ENCODE measurements at places on chromosomes 7 and 10.

DNA sequence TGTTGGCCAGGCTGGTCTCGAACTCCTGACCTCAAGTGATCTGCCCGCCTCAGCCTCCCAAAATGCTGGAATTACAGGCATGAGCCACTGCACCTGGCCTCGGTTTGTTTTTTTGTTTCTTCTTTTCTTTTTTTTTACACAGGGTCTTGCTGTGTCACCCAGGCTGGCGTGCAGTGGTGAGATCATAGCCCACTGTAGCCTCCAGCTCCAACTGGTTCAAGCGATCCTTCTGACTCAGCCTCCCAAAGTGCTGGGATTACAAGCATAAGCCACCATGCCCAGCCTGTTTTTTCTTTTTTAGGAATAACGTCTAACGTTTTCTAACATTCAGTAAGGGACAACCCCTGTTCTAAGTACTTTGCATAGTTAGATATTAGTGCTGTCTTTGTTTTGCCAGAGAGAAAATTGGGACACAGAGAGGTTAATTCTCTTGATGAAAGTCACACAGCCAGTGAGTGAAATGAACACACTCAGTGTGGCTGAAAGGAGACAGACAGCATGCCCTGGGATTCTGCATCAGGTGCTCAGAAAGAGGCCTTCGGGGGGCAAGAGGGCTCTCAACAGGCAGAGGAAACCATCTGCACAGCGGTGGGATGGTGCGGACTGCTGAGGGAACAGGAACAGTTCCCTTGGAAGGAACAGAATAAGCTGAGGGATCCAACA is 4.3 kb downstream of the LIMK1 start:
- no peak for DNase-seq

DNA sequence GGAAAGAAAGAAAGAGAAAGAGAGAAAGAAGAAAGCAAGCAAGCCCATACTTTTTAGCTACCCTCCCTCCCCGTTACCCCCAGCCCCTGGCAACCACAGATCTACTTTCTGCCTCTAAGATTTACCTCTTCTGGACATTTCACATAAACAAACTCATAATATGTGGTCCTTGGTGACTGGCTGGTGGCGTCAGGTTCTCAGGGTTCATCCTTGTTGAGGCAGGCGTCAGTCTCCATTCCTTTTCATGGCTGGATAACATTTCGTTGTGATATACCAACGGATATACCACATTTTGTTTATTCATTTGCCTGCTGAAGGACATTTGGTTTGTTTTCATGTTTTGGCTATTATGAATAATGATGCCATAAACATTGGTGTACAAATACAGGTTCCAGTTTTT is 30.5 kb downstream of the CDH23 start:
- DNase-seq = no peak

DNA sequence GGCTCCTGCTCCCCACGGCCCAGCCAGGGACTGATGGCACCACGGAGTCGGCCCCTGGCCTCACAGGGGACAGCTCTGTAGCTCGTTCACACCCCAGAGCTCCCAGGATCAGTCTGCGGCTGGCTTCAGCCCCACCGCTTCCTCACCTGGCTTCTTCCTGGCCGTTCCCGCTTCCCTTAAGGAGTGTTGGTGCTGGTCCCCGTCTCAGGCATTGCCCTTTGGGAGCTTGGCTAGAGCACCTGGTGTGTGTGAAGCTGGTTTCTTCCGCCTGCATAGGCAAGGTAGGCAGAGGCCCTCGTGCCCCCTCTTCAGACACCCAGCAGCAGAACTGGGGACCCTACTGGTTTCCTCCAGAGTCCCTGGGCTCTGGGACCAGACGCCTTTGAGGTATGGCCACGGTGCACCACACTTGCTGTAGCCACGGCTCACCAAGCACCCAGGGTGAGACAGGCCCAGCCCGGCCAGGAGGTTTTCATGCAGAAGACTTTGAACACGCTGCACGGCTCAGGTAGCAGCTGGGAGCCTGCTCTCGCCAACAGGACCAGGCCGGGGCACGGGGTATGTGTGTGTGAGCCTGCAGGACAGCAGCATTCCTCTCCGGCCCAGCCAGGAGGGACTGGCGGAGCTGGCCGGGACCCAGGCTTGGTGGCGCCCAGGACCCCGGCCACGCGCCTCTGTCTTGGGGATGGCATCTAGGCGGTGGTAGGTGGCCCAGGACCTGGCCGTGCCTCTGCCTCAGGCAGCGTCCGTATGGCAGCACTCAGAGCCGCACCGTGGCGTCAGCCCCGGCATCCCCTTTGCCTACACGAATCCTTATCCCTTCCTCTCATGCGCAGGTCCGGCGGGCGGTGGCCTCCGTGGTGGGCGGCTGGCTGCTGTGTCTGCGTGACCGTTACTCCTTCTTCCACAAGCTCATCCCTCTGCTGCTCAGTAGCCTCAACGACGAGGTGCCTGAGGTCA is 13.2 kb upstream of the PRKAR1B start:
- DNase-seq = no peak

DNA sequence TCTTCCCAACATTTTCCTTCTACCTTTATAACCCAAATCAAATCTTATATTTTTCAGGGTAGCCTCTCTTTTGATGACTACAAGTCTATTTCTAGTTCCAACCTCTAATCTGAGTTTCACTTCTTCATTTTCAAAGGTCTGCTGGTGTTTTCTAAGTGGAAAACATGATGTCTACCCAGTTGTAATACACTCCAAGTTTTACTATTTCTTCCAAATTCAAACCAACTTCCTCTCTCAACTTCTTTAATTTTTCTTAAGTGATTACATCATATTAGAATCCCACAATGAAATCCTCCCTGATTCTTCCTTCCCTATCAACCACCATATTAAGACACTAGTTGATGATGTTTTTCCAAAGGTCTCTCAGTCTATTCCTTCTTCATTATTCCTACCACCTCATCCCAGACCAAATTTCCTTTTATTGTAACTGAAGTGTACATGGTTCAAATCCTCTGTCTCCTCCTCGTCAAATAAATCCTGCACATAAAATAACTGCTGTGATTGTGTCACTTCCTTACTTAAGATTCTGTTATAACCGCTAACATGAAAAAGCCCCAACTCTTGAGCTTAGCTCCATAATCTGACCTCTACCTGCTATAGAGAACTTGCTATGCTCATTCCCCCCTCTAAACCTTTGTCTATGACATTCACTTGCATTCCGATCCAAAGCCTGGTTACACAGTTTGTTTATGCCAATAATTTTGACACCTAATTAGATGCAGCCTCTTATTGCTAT is 12.7 kb downstream of the TAS2R38 start:
- no peak for DNase-seq

DNA sequence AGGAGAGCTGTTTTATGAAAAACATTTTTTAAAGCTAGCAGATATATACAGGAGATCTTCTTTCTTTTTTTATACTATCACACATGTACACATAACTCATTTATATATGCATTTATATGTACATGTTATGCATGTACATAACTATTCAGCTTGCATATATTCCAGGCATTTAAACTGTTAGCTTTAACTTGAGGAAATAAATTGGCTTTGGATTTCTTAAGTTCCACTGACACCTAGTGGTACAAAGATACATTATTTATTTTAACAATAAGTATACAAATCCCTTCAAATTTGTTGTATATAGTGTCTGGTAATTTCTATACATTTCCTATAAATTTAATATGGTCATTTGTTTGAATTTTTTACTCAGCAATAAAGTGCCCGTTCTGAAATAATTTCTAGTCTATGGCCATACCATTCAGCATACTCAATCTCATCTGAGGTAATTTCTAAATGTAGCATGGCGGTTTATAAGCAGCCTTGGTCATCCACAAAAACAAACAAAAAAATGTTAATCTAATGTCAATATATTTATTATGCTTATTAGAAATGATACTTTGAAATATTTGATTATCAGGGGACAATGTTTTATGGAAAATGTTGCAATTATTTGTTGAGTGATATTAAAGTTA is 11.6 kb downstream of the ZDHHC6 start:
- peak; percentile 68 for DNase-seq

GRCh38 chr7:156257904-156258303 is 382.7 kb upstream of the RNF32 start:
- DNase-seq = no peak

GRCh38 chr7:30213637-30214036 is 70.8 kb upstream of the ZNRF2 start:
- DNase-seq = no peak

DNA sequence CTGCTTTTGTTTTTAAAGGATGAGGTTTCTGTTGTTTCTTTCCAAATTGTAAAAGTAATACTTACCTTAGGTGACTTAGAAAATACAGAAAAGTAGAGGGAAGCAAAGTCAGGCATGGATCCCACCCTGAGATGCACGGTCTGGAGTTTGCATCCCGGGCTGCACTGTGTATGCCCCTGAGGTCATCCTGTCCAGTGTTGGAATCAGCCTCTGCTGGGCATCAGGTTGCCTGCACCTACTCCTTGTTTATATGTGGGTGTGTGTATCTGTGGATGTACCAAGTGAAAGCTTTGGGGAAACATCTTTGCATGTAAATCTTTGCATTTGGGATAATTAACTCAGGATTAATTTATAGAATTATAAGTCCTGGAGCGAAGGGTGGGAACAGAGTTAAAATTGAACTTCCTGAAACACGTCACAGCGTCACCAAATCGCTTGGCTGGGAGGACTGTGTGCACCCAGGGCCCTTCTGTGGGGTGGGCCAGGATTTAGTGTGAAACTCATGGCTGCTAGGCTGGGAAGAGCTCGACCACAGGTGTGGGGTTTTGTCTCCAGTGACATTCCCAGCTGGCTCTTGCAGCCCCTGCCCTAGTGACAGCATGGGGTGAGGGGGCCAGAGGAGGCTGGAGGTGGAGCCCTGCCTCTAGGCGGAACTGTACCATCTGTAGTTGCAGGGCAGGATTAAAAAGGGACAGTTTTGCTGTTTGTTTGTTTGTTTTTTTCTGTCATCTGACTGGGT is 27.9 kb downstream of the GTF2IRD1 start:
- DNase-seq = no peak

DNA sequence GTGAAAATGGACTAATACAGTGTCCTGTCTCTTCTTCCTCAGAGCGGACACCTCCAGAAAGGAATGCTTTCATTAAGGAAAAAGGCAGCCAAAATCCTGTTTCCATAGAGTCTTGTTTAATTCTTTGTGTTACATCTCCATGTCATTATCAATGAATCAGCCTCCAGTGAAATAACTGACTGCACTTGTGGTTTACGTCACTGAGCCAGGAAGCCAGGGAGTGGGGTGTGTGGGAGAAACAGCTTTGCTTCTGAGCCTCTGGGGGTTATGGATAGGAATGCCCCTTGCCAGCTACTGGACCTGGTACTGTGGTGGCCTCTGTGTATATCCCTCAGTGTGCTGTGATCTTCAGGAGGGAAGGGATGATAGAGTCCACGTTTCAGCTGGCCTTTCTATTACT is 416.8 kb downstream of the GALNT17 start:
- DNase-seq = no peak

GRCh38 chr10:57624856-57625592 is 642.7 kb downstream of the IPMK start:
- DNase-seq = no peak

- DNase-seq = no peak
Observed at GRCh38 chr7:141460781-141461715, 90.2 kb upstream of the AGK start.

- DNase-seq = no peak
Observed at GRCh38 chr10:10870523-10871241, 147.0 kb upstream of the CELF2 start.

- no peak for DNase-seq
Observed at GRCh38 chr7:158052381-158053060, 535.1 kb downstream of the PTPRN2 start.

GRCh38 chr7:128299109-128299607 is 44.5 kb downstream of the RBM28 start:
- DNase-seq = no peak

All from RKO (cell line).